ENCODE measurements at places on chromosomes 11 and 22. TPM values are rescaled to one million over a fixed set of nuclear protein-coding genes. Genes with fewer than 3 reads are reported as not detected.

The CASP1 gene
- total RNA-seq = 16.3 TPM

DNA sequence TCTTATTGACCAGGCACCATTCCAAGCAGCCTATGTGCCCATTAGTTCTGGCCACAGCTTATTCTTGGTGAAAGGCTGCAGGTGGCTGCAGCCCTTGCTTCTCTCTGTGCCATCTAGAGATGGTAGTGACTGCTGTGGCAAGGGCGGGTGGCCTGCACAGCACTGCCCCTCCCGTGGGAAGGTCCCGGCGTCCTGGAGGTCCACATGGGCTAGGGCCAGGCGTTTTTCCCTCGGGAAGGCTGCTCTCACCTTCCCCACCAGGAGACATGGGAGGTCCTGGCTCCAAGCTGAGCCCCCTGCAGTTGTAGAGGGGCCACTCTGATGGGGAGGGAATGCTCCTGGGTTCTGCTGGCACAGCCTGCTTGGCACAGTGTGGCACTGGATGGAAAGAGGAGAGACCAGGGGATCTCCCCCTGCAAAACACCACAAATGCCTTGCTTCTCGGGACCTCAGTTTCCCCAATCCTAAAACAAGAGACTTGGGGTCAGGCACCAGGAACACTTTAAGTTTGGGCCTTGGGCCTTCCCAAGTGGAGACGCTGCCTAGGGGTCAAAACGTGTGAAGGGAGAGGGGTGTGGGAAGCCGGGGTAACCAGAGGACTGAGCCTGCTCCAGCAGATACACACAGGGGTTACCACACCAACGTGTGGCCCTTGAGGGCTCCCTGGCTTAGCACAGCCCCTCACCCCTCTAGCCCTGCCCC, 10.0 kb upstream of the TBC1D22A start:
- no peak for DNase-seq

- no peak for DNase-seq
Observed at GRCh38 chr22:24302591-24302990, 32.0 kb downstream of the SPECC1L start.

The ADAMTS15 gene
- total RNA-seq = 6.3 TPM

DNA sequence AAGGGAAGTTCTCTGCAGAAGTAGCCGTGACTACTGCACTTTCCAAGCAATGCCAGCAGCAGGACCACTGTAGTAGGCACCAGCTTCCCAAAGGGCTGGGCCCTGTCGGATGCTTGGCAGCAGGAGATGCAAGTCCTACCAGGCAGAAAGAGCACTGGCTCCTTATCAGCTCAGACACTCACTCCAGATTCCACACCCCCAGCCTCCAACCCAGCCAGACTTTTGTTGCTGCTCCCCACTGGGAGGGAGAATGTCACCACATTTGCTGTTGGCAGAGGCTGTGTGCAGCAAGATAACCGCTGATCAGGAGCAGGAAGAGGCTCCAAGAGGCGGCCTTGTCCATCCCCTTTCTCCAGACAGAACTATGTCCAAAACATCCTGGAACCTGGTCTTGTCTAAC, 118.7 kb downstream of the C11orf58 start:
- DNase-seq = no peak

The CCDC87 gene
- 0.24 TPM for total RNA-seq

DNA sequence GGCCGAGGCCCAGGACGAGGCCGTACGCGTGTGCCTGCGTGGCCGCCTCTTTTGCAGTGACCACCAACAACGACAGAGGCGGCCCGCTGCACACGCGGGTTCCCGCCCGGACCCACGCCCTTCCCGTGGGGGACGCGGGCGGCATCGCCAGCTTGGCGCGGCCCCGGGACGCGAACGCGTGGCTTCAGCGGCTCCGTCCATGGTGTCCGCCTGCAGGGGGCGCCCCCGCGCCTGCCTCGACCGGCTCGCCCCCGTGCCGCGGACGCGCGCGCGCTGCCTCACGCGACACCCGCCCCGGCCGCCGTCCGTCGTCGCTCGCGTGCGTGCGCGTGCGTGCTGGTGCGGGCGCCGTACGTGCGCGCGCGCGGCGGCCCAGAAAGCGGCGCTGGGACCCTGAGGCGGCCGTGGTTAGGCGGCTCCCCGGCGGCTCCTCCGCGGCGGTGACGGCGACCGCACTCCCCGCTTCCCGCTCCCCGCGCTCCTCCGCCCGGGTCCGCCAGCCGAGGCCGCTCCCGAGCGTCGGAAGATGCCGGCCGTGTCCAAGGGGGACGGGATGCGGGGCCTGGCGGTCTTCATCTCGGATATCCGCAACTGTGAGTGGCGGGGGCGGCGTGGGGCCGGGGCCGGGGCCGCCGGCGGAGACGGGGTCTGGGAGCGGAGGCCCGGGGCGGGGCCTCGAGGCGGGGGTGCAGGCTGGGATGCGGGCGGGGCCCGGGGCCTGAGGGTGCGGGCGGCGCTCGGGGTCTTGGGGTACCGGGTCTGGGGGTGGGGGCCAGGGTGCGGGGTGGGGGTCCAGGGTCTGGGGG, at the start of gene AP2A2:
Gene AP2A2, plus strand, starts transcription at position 375 of the 806 bp plus-strand sequence. Its CDS starts 152 bp downstream, at position 527.
- DNase-seq = peak; percentile 97

The OR52H1 gene
- 0.24 TPM for total RNA-seq

DNA sequence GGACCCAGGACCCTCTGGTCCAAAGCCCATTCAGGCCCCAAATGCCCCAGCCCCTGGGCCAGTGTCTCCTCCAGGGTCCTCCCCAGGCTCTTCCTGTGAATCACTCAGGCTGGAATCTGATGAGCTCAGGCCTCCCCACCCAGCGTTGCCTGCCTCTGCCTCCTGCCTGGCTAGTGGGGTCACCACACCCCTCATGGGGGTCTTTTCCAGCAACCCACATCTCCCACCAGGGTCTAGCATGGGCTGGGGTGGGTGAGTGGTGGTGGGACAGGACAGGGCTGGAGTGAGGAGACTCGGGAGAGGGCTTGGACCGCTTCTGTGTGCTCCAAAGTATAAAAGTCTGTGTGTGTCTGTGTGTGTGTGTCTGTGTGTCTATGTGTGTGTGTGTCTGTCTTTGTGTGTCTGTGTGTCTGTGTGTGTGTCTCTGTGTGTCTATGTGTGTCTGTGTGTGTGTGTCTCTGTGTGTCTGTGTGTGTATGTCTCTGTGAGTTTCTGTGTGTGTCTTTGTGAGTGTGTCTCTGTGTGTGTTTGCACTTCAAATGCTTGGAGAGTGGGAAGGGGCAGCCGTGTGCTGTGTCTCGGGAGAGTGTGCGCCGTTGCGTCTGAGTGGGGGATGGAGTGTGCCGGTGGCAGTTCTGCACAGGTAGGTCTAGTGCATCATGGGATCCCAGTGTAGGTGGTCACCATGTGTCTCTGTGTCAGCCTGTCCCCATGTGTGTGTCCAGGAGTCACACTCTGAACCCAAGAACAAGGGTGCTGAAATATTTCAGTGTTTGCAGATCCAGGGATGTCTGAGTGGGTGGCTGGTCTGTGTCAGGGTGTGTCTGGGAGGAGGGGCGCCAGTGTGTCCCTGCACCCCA, 8.8 kb downstream of the RIN1 start:
- DNase-seq = no peak

DNA sequence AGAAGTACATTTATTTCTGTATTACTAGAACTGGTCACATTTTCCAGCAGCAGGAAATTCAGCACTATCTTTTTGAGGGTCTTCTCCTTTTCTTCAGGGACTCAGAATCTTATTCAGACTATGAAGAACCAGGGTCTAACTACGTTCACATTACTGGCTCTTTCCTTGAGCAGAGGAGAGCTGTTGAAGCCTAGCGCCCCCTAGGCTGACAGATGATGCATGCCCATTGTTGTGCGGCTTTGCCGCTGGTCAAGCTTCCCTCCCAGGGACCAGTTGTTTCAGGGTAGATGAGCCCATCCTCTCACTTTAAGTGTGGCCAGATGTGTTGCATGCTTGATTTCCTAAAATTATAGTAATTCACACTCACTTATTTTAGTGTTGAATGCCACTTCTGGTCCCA, 168.2 kb upstream of the PDGFD start:
- DNase-seq = no peak

DNA sequence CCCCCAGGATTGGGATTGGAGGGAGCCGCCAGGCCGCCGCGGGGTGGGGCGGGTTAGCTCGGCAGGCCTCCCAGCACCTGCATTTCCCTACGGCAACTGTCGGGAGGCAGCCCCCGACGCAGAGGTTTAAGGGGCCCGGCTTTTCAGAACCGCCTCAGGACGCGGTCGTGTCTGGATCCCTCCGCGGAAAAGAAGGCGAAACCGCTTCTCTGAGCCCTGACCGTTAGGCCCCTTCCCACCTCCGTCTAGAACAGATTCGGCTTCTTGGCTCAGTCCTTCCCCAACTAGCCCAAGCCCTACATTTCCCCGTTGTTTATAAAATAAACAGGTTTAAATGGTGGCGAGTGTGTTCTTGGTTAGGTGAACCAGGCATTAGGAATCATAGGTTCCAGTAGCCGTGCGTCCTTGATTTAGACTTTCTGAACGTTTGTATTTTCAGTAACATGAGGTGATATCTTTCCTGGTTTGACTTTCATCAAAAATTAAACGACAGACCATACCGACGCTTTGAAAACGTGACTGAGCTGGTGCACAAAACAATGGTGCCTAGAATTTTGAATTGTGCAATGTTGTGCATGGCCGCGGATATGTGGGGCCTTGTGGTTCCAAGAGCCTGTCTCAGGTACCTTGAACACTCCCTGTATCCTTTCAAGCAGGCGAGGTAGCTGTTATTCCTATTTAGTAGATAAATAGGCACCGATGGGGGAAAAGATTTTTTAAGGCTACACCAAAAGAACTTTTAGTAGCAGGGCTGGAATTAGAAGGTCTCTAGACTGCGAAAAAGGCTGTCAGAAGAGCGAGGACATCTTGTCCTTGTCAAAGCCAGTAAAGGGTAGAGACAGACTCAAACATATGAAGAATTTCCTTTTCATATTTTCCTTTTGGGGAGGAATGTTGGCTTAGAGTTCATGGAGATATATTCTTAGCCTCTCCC, 1.2 kb upstream of the HSPA8 start:
- DNase-seq = no peak

- DNase-seq = no peak
Observed at GRCh38 chr22:29391546-29391945, 3.2 kb upstream of the AP1B1 start.

DNA sequence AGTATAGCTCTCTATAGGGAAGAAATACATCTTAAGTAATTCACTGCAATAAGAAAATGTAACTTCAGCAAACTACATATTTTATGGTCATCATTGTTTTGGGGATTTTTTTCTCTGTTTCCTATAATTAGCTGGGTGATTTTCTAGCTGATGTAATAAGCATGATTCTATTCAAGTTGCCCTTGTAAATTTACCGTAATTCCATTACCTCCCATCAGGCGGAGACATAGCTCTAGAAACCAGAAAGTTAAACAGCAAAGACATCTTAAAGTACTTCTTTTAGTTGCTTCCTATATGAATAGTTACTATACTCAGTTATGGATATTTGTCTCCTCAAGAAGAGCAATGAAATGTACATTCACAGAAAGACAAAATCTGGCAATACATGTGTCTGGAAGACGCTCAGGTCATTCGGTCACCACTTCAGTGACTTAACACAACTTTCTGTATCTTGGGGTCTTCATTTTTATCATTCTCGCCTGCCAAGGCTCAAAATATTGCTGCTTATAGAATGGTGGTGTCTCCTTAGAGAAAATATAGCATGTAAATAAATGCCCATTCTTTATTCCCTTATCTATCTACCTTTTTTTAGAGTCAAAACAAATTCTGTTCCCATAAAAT, 239.9 kb upstream of the ZC3H12C start:
- DNase-seq = no peak

GRCh38 chr11:80362563-80363340, 921.9 kb upstream of the TENM4 start:
- DNase-seq = no peak

DNA sequence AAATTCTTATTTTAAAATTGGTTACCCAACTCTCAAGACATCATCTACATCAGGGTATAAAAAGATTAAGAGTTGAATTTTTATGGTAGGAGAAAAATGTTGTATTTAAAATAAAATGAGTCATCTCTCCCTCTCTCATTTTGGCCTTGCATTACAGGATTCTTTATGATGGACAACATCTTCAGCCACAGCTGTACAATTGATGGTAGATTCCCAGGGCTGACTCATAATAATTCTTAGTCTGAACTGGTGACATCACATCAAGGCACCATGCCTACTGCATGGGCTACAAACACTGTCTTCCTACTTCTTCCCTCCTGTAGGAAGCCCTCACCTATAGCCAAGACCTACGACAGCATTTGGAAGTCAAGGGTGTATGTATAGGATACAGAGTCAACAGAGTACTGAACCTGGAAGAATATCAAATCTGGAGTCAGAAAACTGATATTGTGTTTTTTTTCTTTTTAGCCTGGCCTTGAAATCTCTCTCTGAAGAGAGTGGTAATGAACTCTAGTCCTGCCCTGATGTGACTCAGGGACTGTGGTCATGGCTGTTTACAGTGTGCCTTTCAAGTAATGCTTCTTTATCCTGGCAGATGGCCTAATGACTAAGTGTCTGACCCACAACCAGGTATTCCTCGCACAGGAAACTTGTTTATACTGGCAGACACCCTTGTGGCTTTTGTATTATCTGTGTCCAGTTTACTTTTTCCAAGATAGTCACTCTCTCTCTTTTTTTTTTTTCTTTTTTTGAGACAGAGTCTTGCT, 32.5 kb downstream of the MRGPRX2 start:
- no peak for DNase-seq

GRCh38 chr11:102244681-102245409, 72.4 kb upstream of the BIRC3 start:
- DNase-seq = no peak

DNA sequence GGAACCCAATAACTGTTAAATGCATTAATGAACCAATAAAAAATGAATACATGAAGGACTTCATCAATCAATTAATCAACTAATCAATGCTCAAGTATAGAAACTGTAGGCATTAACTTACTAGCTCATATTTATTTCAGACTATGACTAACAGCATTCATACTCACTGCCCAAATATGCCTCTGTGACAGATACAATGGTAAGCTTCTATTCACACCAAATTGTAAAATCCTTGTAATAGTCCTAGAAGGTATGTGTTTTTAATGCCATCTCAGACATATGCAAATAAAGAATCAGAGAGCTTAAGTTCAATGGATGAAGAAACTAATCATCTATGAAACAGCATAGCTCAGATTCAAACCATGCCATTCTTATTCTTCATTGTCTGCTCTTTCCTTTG, 1253.6 kb upstream of the TENM4 start:
- no peak for DNase-seq

- no peak for DNase-seq
Observed at GRCh38 chr11:1440066-1440465, 46.5 kb downstream of the MOB2 start.

DNA sequence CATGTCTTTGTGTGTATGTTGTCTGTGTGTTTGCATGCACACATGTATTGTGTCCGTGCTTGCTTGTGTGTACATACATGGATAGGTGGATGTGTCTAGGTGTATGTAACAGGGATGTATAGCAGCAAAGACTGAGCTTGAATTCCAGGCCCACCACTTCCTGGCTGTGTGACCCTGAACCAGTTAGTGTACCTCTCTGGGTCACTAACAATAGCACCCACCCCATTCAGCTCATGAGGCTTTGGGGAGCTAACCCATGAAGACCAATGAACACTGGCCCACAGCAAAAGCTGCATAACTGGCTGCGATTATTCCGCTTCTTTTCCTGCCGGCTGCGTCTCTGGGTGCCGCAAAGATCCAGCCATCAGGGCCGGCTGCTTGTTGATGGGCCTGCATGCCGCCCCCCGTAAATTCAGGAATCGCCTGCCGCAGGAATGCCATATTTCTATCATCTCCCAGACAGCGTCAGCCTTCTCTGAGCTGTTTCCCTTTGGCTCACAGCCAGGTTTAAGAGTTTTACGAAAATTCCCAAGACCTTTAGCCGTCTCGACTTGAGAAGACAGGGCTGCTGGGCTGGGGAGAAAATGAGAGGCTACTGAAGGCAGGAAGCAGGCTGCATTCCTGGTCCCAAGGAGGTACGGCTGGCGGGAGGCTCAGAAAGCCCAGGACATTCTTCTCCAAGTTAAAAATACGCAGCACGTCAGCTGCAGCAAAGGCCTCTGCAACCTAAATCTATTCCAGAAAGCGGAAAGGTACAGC, 224.6 kb downstream of the MN1 start:
- DNase-seq = no peak

Measured in posterior vena cava (tissue), 2 donors.